Suppressor macrophage (primary cell): ENCODE measurements at places on chromosomes 11 and 22.

DNA sequence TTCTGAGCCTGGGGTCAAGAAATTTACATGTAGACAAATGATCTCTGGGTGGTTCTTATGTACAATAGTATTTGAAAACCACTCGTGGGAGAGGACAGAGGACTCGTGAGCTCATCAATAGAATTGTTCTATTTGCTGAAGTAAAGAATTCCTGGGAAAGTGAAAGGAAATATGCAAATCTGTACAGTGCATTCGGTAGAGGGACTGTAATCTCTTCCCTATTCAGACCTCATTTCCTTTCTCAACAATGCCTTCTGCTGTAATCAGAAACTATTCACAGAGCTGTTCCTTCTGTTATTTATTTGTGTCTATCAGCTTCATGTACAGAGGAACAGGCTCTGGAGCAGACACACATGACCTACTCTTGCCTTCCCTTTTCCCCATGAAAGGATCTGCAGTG is 709.4 kb upstream of the KIRREL3 start:
- no peak for DNase-seq

- DNase-seq: no peak
These were observed 27.5 kb downstream of the OSBPL5 start for GRCh38 chr11:3137486-3138177.

DNA sequence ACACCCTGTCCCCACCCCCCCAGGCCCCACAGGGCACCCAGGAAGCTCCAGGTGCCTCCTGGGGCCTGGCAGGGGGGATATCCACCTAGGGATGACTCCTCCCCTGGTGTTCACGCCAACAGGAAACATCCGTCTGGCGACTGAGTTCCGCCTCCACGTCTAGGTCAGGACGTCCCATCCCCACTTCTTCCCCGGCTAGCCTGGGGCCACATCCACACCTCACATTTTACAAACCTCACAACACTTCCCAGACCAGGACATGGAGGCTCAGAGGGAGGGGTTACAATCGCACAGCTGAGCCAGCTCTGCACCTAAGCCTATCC is 21.0 kb downstream of the MAFF start:
- DNase-seq: no peak

DNA sequence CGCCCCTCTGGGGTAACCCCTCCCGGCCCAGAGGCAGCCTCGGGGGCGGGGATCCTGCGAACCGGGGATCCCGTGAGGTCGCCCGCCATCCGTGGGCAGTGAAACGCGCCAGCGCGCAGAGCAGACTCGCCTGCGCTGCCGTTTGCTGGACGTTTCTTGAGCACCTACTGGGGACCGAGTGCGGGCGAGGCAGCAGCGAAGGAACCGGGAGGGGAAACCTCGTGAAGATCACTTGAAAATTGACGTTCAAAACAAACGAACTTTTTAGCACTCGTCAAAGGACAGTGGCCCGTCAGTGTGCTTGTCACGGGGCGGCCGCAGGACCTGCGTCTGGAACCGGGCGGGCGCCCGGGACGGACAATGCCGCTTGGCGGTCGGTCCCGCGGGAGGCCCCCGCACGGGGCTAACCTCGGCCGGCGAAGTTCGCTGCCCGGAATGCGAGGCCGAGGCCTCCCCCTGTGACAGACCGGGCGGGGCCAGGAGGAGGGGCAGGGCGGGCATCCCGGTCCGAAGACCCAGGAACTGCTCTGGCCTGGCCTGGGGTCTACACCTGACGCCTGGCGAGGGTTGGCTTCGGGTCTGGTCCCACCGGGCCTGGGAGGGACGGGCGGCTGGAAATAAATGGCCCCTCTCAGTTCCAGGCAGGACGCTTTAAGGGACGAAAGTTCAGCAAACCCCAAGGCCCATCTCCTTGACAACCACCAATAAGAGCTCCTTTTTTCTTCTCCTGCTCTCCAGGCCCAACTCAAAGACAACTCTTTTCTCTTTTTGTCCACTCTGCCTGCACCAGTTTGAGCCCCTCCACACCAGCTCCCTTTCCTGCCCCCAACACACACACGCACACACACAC is 723 bp upstream of the SCUBE1 start:
- peak; percentile 31 for DNase-seq

DNA sequence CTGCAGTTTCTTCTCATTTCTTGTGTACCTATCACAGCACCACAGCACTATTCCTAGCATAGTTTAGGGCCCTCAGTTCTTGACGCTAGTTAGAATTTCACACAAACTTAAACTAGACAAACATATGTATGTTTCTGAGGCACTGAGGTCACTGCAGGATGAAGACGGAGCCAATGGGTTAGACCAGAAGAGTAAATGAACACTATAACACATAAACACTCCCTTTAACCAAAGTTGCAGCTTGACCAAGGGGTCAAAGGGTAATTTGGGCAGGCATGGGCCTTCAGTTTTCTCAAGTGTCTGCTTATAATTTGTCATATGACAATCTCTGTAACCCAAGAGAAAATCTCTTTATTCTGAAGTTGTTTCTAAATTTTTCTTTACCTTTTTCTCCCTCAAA is 12.9 kb upstream of the HBE1 start:
- DNase-seq: no peak

GRCh38 chr22:24190596-24191208 is 9.4 kb downstream of the SUSD2 start:
- DNase-seq: no peak

DNA sequence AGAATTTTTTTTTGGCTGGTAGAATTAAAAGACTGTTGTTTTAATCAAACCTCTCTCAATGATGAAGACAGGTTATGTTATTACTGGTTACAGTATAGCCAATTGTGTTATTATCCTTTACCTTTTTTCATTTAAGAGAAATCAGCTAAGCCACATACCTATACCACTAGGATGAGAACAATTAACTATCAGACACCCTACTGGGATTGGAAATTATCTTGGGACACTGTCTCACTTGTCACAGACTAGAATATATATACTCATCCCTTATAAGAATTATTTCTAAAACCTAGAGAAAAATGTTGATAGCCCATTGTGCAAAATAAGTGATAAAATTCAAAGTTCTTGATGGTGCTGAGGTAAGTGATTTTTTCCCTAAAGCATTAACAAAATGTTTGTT is at the start of gene OR5AS1:
TSS of gene OR5AS1 (plus strand) at position 301 of the 400 bp plus-strand sequence. CDS start 2,765 bp downstream, outside the sequence.
- no peak for DNase-seq

DNA sequence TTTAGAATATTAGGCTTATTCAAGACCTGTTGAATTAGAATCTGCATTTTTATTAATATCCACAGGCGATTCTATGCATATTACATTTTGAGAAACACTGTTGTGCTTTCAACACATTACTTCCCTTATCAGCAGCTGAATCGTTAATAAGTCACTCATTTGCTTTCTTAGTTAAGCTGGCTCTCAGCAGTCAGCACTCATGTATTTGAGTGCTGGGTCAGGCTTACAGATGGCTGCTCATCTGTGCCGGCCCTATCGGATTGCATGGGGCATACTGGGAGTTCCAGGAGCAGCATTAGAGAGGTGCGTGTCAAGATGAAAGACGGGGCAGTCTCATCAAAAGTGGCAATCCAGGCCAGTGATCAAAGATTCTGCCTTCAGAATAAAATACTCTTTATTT is 10.8 kb upstream of the OR51L1 start:
- DNase-seq: no peak

DNA sequence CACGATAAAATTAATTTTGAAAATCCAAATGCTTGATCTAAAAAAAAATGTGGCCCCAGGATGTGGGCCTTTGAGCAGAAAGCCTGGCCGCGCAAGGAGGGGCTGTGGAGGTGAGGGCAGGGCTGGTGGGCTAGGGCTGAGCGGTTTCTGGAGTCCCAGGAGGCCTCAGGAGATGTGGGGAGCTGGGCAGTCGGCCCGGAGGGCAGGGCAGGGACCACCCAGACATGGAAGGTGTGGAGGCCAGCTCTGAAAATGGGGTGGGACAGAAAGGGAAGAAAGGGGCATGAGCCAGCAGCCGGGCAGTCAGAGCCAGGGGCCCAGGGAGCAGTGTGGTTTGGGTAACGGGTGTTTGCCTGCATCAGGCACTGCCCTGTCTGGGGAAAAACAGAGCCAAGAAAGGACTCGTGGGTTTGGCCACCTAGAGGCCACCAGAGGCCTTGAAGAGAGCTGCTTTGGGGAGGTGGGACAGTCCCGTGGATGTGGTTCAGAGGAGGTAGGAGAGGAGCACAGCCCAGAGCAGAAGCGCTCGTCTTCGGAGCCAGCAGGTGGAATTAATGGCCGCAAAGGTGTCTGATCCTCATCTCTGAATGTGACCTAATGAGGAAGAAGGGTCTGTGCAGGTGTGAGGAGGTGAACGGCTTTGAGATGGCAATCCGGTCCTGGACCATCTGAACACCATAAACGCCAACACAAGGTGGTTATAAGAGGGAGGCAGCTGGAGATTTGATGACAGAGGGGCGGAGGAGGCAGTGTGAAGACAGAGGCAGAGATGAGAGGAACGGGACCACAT is 50.2 kb downstream of the IGF2 start:
- no peak for DNase-seq

DNA sequence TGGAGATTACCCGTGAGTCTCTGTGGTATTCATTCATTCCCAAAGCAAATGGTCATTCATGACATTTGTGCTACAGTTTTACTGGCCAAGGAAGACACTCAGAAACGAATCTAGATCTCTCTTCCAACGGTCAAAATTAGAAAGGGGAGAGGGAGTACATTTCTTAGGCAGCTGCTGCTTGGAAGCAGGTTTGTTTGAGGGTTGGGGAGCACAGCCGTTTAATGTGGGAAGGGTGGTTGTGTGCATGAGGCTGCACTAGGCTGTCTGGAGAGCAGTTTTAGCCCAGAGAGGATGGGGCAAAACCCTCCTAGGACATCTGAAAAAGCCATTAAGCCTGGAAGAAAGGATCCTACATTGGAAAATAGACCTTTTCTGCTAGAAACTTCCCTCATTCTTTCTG is 29.7 kb upstream of the TIMP3 start:
- DNase-seq: no peak
